ENCODE measurements at places on chromosomes 2 and 18.

DNA sequence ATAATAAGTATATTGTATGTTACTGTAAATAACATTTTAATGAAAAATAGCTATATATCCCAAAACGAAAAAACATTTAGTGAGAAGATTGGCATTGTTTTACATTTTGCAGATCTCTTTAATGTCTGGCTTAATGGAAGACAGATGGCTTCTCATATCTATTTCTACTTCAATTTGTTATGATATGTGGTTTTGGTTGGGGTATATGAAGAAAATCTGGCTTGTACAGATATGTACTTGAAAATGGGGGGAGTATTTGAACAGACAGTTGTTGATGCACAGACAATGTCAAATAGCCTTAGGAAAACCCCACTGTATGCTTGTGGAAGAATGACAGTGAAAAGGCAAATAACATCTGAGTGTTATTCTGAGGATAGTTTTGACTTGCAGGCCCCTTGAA lies 23.6 kb upstream of the GMCL1 start:
- no peak for DNase-seq

- DNase-seq = no peak
These were observed 87.9 kb downstream of the OSBPL6 start for GRCh38 chr2:178282075-178282815.

DNA sequence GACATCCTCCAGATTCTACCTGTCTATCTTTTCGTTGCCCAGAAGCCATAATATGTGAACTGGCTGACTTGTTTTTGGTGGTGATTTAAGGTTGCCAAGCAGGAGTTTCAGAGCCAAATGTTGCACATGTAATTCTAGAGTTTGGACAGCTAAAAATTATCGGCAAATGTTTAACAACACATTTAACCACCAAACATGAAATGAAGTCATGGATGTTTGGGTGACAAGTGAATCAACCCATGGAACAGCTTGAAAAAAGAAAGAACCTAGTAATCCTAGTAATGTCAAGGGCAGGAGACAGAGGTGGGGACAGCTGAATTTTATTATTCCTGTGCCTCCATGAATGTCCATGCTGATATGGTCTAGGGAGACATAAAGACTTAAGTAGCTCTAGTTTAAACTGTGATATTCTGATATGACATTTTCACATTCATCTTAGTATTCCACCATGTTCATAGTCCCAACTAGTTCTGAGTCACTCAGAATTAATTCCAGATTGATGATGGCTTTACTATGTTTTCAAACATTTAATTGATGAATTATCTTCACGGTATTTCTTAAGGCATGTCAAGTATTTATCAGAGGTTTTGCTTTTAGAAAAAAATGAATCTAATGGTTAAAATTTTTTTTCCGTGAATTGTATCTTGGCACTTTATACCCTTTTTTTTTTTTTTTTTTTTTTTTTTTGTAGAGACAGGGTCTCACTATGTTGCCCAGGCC lies 101.7 kb downstream of the SOCS6 start:
- DNase-seq = no peak

- DNase-seq = no peak
These were observed 173.6 kb downstream of the GRB14 start for GRCh38 chr2:164447660-164448059.

GRCh38 chr2:39570130-39570555 lies 95.6 kb upstream of the TMEM178A start:
- no peak for DNase-seq

GRCh38 chr2:33488178-33488690 lies 11.8 kb downstream of the RASGRP3 start:
- DNase-seq = no peak

- no peak for DNase-seq
These were observed 1136.0 kb downstream of the LRP1B start for GRCh38 chr2:140994856-140995255.

- no peak for DNase-seq
These were observed 37.8 kb upstream of the KCNF1 start for GRCh38 chr2:10873790-10874437.

- no peak for DNase-seq
These were observed 114.5 kb upstream of the HNRNPA3 start for GRCh38 chr2:177098001-177098613.

DNA sequence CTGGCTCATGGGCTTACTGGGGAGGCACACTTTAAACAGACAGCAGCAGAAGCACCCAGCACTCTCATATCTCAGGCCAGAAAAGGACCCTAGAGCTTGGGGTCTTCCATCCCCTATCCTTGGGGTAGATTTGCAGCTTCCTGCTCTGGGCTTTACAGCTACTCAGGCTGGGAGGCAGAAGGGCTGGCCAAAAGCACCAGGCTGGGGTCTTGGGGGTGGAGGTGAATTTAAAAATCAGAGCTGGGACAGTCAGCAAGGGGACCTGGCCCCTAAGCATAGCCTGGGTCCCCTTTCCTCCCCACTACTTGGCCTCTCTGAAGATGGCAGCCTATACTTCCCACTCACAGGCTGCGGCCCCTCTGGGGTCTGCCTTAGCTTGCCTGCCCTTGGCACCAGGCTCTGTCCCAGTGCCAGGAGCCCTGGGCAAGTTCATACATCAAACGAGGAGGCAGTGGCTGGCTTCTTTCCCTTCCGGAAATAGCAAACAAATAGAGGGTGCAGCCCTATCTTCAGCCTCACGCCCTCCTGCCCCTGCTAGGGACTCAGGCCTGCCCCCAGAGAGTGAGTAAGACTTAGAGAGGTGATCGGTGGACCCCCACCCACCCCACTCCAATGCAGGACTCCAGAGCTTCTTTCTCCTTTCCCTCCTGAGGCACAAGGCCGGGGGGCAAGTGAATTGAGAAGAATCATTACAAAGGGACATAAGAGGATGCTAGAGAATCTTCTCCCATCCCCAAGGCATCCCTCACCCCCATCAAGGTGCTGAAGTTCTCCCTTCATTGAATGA lies 26.0 kb upstream of the TNS1 start:
- no peak for DNase-seq

DNA sequence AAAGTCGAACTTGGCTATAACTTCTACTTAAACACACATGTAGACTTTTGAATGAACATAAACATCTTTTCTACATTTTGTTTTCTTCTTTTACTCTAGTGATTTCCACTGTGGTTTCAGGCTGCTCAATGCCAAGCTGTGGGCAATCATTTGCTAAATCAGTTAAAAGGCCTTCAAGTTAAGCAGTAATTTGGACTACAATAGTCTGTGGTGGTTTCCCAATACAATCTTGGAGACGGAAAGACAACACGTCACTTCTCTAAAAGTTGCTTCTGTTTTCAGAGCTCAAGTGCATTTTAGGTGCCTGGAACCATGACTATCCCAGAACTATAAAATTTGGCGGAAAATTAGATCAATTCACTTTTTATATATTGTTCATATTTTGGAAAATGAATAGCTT lies 69.4 kb downstream of the TXNL1 start:
- DNase-seq = no peak

DNA sequence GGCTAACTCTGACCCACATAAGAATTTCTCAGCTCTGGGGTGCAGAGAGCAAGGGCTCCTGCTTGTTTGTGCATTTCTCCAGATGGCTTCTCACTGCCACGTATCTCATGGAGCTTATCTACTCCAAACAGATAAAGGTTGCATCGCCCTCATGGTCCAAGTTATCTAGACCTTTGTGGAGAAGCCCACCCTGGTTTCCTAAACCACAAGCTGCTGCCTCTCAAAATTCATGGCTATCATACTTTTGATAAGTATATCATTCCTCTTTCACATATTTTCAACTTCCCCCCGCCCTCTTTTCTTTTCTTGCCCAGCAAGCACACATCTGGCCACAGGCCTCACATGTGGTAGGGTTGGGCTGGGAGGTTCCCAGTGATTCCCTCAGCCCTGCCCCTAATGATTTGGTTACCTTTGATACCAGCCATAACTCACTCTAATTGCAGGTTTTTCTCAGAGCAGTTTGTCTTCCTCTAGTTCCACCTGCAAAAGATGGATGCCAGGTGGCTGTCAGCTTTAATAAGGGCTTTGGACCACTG lies 146.0 kb downstream of the RHBDD1 start:
- DNase-seq = no peak

- no peak for DNase-seq
These were observed 58.6 kb upstream of the SLC25A52 start for GRCh38 chr18:31819106-31819924.

GRCh38 chr2:138499684-138500083 lies 1.9 kb upstream of the SPOPL start:
- no peak for DNase-seq

GRCh38 chr2:117980783-117981676 lies 32.8 kb downstream of the CCDC93 start:
- DNase-seq = no peak

DNA sequence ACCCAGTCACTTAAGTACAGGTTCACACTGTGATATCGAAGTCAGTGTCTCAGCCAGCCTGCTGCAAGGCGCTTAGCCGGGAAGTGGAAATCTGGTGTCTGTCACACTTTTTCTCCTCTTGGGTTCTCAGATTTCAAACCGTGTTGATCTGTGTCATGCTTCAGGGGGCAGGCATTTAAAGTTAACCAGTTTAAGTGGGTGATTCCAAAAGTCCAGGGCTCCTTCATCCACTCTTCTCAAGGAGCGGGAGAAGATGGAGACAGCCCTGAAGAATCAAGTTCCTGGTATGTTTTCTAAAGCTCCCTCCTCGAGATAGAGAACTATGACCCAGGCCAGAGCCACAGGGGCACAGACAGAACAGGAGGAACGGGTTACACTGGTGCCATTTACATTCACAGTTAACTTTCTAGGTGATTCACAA lies 331.7 kb downstream of the GBX2 start:
- no peak for DNase-seq

DNA sequence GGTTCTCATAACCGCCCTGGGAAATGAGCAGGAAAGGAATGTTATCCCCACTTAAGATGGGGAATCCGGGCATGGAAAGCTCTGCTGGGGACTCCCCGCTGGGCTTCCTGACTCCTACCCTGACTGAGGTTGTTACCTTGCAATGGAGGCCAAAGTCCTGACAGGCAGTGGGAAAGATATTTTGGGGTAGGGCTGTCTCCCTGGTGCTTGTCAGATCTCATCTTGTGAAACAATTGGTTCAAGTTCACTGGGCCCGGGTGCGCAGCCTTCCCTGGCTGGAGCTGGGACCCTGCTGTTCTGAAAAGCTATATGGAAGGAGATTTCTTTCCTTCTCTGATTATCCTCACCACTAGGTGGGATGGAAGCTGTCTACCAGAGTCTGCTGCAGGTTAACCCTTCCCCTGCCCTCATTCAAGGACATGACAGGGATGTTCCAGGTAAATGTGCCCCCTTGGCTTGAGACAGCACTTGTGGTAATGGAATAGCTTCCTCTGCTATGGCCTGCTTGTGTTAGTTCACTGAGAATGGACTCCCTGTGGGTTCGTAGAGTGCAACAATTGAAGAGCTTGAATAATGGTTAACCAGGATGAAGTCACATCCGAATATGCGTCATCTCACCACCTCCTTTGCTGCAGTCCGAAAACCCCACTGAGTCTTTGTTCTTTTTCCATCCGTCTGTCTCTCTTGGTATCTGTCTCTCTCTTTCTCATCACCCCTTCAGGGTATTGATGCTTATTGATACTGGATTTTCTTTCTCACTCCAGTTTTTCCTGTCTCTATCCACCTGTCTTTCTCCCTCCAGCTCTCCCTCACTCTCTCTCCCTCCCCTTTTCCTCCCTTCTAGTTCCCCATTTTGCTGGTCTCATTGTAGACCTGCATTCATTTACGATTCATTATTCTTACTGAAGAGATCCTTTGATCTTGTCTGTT lies 67.8 kb upstream of the EPAS1 start:
- DNase-seq = no peak

- DNase-seq = no peak
These were observed 502 bp downstream of the MERTK start for GRCh38 chr2:111898703-111899514.

DNA sequence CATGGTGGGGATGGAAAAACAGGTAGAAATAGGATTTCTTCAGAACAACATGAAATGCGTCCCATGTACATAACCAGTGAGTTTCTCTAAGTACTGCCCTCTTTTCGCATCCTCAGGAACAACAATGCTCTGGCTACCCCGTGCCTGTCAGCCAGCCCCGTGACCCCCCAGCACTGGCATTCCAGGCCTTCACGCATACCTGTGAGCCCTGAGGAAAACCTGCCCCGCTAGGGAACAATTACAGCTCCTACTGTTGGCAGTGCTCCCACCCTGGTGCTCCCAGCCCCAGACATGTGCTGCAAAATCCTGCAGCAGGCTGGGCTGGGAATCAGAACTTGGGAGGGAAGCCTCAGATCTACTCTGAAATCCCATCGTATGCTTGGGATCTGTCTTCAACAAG lies 9.1 kb downstream of the SMAD7 start:
- no peak for DNase-seq

DNA sequence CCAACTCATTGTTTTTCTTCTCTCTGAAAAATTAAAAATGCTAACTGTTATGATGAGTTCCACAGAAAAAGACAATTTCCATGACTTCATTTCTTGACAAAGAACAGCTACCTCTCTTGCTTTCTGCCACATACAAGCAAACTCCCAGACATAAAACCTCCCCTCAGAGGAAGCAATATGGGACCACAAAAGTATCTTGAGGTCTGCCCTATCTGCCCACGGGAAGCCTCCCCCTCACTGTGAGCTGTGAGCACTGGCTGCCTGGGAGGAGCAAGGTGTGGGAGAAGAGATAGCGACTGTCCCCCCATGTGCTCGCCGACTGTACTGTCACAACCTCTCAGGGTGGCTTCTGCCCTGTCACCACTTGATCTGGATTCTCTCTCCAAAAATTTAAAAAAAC lies 69.7 kb upstream of the NRP2 start:
- DNase-seq = peak; percentile 53

DNA sequence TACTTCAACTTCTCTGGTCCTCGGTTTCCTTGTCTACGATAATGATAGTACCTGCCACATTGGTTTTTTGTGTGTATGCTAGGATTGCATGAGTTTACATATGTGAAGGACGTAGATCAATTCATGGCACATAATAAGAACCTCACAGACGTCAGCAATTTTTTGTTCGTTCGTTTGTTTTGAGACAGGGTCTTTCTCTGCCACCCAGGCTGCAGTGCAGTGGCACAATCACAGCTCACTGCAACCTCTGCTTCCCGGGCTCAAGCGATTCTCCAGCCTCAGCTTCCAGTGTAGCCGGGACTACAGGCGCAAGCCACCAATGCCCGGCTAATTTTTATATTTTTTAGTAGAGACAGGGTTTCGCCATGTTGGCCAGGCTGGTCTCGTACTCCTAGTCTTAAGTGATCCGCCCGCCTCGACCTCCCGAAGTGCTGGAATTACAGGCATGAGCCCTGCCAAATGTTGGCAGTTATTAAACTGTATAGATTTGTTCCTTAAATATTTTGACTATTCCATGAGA lies 756 bp upstream of the SLC35F5 start:
- DNase-seq = no peak

- DNase-seq = no peak
These were observed 21.4 kb downstream of the FAM98A start for GRCh38 chr2:33577668-33578067.

All from stimulated activated CD4-positive, alpha-beta T cell treated with anti-CD3 and anti-CD28 coated beads, Interleukin-2, amount 100 ng/mL, for 4 hours (primary cell).